Activated CD8-positive, alpha-beta T cell treated with anti-CD3 and anti-CD28 coated beads for 36 hours (primary cell): ENCODE measurements at places on chromosomes 6 and 20. TPM values are rescaled to one million over a fixed set of nuclear protein-coding genes. Genes with fewer than 3 reads are reported as not detected.

Gene TRIM40
- not detected for total RNA-seq

Gene GPLD1
- 0.72 TPM for total RNA-seq

Gene CBLN4
- total RNA-seq = not detected

Gene LAMA5
- 0.25 TPM for total RNA-seq

DNA sequence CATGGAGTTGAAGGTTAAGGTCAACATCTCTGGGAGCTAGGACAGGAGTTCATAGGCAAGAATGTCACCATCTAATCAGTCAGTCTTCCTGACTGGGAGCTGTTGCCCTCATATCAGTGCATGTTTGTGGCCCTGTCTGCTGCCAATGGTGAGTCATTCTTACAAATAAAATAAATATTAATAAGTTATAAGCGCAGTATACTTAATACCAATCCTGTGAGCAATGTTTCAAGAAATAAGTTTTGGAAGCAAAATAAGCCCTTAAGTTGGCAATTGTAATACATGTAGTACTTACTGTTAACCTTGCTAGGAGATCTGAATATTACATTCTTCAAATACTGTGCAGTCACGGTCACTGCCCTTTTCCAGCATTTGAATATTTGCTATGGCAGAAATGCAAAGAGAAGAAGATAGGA lies 20.2 kb upstream of the MDGA1 start:
- peaks cover 4% of the 10 kb centered on the region for H3K4me1 ChIP-seq
- no peak overlapping the region for H3K4me3 ChIP-seq
- H3K27ac ChIP-seq = no peak overlapping the region

Gene CEBPB
- total RNA-seq = 28.4 TPM

DNA sequence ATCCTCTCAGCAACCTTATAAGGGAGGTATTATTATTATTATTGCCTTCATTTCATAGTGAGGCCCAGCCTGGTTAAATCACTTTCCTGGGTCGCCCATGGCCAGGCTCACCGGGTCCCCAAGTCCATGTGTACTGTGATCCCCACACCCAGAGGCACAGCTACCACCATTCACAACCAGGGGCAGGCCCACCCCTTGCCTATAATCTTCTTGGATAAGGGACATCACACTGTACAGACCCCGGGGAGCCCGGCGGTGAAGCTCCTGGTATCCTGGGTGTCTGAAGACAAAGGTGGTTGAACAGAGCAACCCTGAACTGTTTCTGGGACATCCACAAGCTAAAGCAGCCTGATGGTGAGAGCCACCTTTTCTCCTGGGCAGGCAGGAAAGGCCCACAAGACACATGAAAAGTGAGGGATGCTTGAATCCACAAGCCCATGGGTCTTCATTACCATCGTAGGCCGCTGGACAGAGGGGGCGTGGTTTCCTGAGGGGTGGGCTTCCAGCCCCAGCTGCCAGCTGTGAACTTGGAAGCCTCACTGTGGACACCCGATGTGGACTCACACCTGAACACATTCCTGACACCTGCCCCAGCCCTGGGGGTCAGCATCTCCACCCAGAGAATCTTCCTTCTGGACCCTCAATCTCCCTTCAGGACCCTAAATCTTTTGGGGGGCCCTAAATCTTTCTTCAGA lies 185.5 kb upstream of the PMEPA1 start:
- H3K27me3 ChIP-seq = peaks cover 9% of the 10 kb centered on the region
- no peak for DNase-seq
- no peak overlapping the region for H3K27ac ChIP-seq

GRCh38 chr6:127160484-127160883 lies 42.0 kb downstream of the RSPO3 start:
- no peak overlapping the region for H3K4me3 ChIP-seq
- peaks cover 8% of the 10 kb centered on the region for H3K27me3 ChIP-seq
- DNase-seq = no peak
- no peaks in the 10 kb centered on the region for H3K36me3 ChIP-seq
- no peak overlapping the region for H3K27ac ChIP-seq
- H3K4me1 ChIP-seq = no peaks in the 10 kb centered on the region

Gene DZANK1
- 1.4 TPM for total RNA-seq

- H3K4me1 ChIP-seq = no peaks in the 10 kb centered on the region
- DNase-seq = no peak
- peaks cover 6% of the 10 kb centered on the region for H3K36me3 ChIP-seq
- H3K27ac ChIP-seq = no peak overlapping the region
- H3K27me3 ChIP-seq = no peaks in the 10 kb centered on the region
- no peak overlapping the region for H3K4me3 ChIP-seq
Measured at GRCh38 chr20:316316-317068, 8.9 kb upstream of the SOX12 start.

Gene PTCRA
- not detected for total RNA-seq

DNA sequence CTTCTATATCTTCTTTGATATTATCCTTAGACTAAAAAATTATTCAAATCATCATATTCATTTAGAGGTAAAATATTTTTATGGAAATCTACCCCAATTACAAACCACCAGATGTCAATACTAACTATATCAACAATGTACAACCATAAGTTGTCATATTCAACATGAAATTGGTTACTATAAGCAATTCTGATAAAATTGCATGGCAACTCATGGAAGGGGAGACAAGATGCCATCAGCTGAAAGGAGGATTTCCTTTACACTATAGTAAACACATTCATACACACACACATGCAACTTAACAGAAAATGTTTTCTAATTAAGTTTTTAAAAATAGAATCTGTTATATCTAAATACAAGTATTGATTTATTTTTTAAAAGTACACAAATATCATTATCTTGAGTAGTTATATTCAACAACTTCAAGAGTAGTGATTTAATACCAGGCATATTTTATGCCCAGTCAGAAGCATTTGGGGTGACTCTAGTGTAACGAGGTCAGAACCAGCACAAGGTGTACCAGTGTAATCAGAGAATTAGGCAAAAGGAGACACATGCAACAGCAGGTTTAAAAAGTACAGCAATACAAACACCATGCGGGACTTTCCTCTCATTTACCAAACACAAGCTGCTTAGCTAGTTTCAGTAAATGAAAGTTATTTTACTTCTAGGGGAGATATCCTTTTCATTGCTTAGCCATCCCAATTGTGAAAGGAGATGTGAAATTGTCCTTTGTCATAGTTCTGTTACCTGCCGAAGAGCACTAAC lies 1.0 kb downstream of the FILIP1 start:
- peaks cover 38% of the 10 kb centered on the region for H3K27me3 ChIP-seq
- no peak for DNase-seq
- H3K27ac ChIP-seq = no peak overlapping the region
- H3K4me1 ChIP-seq = peaks cover 9% of the 10 kb centered on the region
- no peak overlapping the region for H3K4me3 ChIP-seq
- no peaks in the 10 kb centered on the region for H3K36me3 ChIP-seq

DNA sequence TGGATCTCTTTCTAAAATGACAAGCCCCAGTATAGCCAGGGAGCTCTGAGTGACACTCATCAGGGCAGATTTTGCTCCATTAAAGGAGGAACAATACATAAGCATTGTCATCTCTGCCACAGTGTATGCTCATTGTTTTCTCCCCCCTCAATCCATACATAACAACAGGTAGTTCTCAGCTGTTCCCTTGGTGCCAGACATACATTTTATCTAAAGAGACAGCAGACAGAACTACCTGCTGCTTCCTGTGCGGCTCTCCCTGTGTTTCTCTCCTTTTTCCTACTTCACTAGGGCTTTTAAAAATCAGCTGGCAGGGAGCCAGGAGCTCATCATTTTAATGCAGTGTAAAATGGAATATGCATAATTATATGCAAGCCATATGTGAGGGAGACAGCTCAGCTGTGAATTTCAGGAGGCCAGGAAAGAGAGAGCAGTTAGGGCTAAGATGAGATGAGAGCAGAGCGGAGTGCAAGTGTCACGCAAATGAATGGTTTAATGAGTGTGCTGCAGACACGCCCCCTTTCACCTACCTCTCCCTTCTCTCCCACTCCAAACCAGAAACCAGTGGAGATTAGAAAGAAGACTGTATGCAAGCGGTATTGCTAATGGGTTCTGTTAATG lies 96.0 kb downstream of the SOBP start:
- H3K27me3 ChIP-seq = peaks cover 4% of the 10 kb centered on the region
- no peaks in the 10 kb centered on the region for H3K36me3 ChIP-seq
- no peaks in the 10 kb centered on the region for H3K4me1 ChIP-seq

DNA sequence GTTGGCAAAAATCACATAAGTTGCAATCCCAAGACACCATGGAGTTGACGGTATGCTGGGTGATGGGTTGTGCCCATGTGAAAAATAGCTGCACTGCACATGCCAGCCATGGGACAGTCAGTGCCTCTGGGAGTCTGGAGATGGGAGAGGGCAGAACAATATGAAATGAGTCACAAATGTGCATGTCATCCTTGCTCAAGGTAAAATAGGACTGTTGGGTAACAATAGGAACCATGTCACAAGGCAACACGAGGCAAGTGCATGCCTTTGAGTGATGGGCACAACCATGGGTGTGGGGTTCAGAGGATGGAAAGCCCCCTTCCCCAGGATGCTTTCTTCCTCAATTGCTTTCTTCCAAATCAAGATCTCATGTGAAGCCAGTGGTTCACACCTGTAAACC lies 70.5 kb upstream of the PIM1 start:
- no peak overlapping the region for H3K27ac ChIP-seq
- DNase-seq = no peak
- peaks cover 21% of the 10 kb centered on the region for H3K4me1 ChIP-seq
- H3K36me3 ChIP-seq = no peaks in the 10 kb centered on the region
- H3K4me3 ChIP-seq = no peak overlapping the region

DNA sequence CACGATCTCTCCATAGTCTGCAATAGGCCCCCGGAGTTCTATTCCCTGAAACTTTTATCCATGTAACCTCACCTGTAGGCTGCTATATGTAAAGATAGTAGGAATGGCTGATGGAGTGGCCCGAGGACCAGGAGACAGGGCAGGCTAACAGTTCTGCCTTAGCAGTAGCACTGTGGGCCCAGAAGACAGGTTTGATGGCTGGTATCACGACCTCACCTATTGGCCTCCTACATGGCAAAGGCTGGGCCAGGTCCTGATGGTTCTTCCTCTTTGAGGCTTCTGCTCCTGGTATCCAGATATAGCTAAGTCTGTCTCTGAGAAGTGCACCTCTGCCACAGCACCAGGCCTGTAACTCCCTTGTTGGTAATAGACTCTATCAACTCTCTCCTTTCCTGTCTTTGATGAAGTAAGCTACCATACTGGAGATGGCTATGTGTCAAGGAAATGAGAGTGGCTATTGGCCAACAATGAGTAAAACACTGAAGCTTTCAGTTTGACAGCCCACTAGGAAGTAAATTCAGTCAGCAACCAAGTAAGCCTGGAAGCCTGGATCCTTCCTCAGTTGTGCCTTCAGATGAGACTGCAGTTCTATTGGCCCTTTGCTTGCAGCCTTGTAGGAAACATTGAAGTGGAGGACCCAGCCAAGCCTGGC lies 5.7 kb downstream of the SPEF1 start:
- H3K27me3 ChIP-seq = peaks cover 13% of the 10 kb centered on the region
- H3K4me1 ChIP-seq = peaks cover 10% of the 10 kb centered on the region
- H3K27ac ChIP-seq = no peak overlapping the region
- no peaks in the 10 kb centered on the region for H3K36me3 ChIP-seq
- no peak for DNase-seq

GRCh38 chr20:21214431-21214830 lies 88.5 kb downstream of the KIZ start:
- DNase-seq = no peak
- H3K36me3 ChIP-seq = no peaks in the 10 kb centered on the region
- H3K27ac ChIP-seq = no peak overlapping the region
- H3K4me1 ChIP-seq = no peaks in the 10 kb centered on the region
- no peaks in the 10 kb centered on the region for H3K27me3 ChIP-seq

DNA sequence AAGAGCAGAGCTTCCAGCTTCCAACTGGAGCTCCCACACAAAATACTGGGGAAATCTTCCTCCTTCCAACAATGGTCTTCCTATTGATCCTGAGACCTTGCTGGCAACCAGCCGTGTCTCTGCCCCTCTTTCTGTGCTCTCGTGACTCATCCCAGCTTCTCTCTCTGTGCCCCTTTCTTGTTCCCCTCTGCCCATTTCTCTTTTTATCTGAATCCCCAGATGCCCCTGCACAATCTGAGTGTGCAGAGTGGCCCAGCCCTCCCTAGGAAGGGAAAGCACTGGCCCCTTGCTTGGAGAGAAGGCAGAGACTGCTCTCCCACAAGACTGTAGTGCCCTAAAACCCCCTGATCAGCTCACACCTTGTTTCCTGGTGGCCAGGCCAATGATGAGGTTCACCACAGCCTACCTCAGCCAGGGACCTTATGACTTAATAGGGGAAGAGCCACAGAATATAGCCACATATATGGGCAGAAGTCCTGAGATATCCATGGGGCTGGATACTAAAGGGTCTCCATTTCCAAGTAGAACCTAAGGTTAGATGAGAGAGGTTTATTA lies 23.1 kb upstream of the MAS1L start:
- no peak for DNase-seq
- no peak overlapping the region for H3K27ac ChIP-seq
- no peak overlapping the region for H3K4me3 ChIP-seq
- H3K36me3 ChIP-seq = no peaks in the 10 kb centered on the region

Gene SRMS
- not detected for total RNA-seq

DNA sequence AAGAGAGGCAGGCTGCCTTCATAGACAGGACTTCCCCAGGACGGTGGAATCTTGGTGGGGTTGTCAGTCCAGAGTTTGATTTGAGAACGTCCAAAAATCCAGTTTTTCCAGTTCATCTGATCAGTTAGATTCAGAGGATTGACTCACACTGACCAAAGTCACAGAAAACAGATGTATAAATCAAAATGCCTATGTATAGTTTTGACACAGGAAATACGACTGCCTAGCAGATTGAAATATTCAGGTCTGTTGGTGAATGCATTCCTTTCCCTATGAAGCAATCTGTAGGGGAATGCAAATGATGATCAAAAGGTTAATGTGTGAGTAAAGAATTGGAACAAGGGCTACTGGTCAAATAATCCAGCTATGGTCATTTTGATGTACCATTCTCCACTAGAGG lies 29.7 kb upstream of the GFOD1 start:
- no peak overlapping the region for H3K27ac ChIP-seq
- no peak for DNase-seq
- no peaks in the 10 kb centered on the region for H3K36me3 ChIP-seq
- H3K27me3 ChIP-seq = no peaks in the 10 kb centered on the region
- H3K4me1 ChIP-seq = no peaks in the 10 kb centered on the region

Gene CYP39A1
- not detected for total RNA-seq

Gene PTGIS
- total RNA-seq = 1.5 TPM

Gene BICRAL
- total RNA-seq = 9.8 TPM

Gene PKHD1
- total RNA-seq = not detected

- no peaks in the 10 kb centered on the region for H3K27me3 ChIP-seq
- no peak overlapping the region for H3K27ac ChIP-seq
- H3K4me3 ChIP-seq = no peak overlapping the region
- DNase-seq = no peak
Measured at GRCh38 chr6:129893640-129894039, 32.5 kb upstream of the TMEM244 start.
